ENCODE measurements at places on chromosomes 4 and X. TPM values are rescaled to one million over a fixed set of nuclear protein-coding genes. Genes with fewer than 3 reads are reported as not detected.

GRCh38 chr4:140806163-140806562, 50.0 kb upstream of the TBC1D9 start:
- DNase-seq, result no peak

- no peak for DNase-seq
Observed at GRCh38 chr4:66351761-66352160, 681.5 kb upstream of the EPHA5 start.

The MFAP3L gene
- 10.6 TPM for total RNA-seq

DNA sequence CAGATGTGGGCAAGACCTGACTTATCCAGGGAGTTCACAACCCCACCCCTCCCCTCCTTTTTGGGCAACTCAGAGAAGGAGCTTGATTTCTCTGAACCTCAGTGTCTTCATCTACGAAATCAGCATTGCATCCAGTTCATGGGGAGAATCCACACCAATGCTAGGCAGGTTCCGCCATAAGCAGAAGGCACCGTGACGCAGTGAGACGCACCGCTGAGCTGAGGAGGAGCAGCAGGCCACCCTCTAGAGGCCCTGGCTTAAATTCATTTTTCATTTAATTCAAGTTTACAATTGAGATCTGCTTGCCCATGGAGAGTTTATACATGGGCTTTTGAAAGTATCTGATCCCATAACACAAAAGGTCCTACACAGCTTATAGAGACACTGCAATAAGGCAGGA, 55.7 kb downstream of the CPZ start:
- DNase-seq, result no peak

DNA sequence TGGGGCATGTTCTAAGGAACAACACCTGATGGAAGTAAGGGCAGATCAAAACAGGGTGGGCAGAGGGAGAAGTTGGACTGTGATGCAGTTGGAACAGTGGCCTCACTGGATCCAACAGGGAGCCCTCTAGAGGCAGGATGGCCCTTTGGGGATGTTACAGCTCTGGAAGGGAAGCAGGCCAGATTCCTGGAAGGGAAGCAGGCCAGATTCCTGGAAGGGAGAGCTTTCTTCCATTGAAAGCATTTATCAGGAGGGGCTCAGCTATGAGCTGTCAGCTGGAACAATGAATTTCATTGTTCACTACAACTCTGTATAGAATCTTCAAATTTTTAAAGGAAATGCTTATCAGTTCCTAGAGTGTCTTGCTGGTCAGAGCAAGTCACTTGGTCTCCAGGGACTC, 17.7 kb downstream of the IL15 start:
- peak; percentile 26 for DNase-seq

The ZNF157 gene
- 0.89 TPM for total RNA-seq

GRCh38 chr4:121668368-121669162, 28.2 kb downstream of the ANXA5 start:
- DNase-seq, result no peak

The CBR4 gene
- 47.7 TPM for total RNA-seq

The GASK1B gene
- 23.2 TPM for total RNA-seq

DNA sequence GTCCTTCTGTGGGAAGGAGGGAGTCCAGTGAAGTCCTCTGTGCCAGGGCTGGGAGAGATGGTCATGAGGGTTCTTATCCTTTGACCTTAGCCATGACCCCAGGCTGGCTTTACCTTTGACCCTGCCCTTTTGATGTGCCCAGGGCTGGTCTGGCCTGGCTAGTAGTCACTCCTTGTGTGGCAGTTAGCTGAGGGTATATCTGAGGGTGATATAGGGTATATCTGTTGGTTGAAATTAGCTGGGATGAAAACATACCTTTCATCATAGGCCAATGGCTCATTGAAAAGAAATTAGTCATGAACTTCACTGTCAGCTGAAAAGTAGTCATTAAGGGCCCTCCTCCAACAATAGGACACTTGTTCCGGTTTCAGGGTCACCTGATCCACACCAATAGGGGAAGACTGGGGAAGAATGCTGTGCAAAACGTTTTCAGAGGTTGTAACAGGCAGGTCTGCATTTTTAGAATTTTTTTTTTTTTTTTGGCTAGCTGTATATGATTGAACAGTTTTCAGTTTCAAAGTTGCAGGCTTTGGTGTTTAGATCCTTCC, 74.6 kb upstream of the STOX2 start:
- DNase-seq, result peak; percentile 17

DNA sequence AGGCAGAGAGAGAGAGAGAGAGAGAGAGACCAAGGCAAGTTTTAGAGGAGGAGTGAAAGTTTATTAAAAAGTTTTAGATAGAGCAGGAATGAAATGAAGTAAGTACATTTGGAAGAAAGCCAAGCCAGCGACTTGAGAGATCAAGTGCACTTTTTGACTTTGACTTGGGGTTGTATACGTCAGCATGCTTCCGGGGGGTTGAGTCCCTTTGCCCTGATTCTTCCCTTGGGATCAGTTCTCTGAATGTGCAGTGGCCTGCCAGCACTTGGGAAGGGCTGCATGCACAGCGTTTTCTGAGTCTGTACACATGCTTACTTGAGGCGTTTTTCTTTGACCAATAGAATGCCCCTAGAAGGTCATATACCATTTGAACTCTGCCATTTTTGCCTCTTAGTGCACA, 400.5 kb downstream of the PDGFC start:
- DNase-seq, result no peak

GRCh38 chr4:80069108-80069836, 3.8 kb downstream of the ANTXR2 start:
- DNase-seq, result no peak

The NAT8L gene
- 1.7 TPM for total RNA-seq

- peak; percentile 90 for DNase-seq
Observed at GRCh38 chr4:137531986-137532868, at the start of gene PCDH18. TSS of gene PCDH18 (minus strand) at chr4:137532494. CDS start at chr4:137532088, 406 bp downstream.

DNA sequence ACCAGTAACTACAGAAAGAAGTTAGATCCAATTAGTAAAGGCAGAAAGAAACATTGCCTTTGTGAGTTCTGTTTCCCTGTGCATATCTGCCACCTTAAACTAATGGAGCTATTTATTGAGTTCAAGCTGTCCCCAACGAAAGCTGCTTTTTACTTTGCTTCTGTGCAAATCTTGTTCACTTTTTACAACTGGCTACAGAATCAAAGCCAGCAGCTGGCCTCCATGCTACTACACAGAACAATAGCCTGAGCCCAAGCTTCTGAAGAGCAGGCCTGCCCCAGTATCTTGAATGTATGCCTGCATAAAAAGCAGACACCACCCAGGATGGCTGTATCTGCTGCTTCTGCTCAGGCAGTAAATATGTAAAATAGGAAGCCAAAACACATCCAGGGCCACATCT, 28.1 kb downstream of the ANK2 start:
- DNase-seq, result no peak

- DNase-seq, result no peak
Observed at GRCh38 chrX:2351321-2351720, 149.5 kb downstream of the DHRSX start.

DNA sequence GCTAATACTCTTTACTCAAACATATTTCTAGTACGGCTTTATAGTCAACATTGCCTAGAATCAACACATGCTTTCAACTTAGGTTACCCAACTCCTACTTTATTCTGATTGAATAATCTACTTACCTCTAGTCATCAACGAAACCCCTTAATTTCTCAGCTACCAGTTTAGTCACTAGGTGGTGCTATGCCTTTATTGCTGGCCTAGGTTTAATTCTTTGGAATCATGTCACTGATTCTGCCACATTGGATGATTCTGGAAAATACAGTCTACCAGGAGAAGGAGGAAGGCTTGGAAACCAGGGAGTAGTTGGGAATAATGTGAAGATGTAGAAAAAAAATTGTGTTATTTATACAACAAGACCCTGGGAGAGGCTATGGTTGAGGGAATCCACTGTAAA, 167.7 kb downstream of the DCAF12L2 start:
- no peak for DNase-seq

The PLRG1 gene
- total RNA-seq, result 66.6 TPM

The CLDN2 gene
- 0.34 TPM for total RNA-seq

All from thyroid gland (tissue), 4 donors.